ENCODE measurements at places on chromosomes 5 and 9. TPM values are rescaled to one million over a fixed set of nuclear protein-coding genes. Genes with fewer than 3 reads are reported as not detected.
A peak's percentile ranks its signal among the peaks of the same experiment; 100 is the strongest.

The KCNV2 gene
- total RNA-seq = not detected

- peaks cover 10% of the 10 kb centered on the region for H3K4me1 ChIP-seq
- DNase-seq = no peak
- H3K36me3 ChIP-seq = no peaks in the 10 kb centered on the region
- no peak overlapping the region for H3K4me3 ChIP-seq
- no peak overlapping the region for H3K27ac ChIP-seq
These were observed 29.3 kb upstream of the ANKH start for GRCh38 chr5:14900693-14901461.

DNA sequence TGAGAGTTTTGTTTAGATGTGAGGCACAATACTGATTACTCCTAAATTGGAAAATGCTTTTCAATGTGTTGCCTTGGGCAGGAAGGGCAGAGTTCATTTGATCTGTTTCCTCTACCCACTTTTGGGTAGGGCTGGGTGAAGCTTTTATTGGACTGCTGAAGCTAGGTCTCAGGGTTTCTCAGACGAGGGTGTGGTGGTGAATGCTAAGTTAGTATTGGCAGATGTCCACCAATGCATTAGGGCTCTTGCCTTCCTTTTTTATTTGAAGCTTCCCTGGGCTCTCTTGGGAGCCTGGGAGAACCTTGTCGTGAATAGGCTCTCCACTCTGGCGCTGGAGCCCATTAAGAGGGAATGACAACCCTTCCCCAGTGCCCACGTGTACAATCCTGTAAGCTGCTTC, 23.1 kb downstream of the SPTAN1 start:
- peaks cover 42% of the 10 kb centered on the region for H3K36me3 ChIP-seq
- H3K27ac ChIP-seq = peak overlapping the region; percentile 50
- H3K4me1 ChIP-seq = peaks cover 15% of the 10 kb centered on the region

DNA sequence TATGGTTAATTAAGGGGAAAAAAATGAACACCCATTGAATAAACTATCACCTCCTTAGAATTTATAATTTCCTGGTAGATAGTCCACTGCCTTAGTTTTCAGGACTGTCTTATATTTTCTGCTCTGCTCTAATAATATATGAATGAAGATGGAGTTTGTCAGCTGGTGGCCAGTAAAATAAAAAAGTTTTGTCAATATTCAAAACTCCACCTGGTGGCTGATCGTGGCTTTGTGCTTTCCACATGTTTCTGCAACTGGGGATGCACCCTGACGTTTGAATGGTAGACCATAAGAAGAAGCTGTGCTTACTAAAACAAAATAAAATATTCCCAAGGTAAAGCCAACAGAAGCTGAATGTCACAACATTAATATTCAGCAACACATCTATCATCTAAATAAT, 286.6 kb upstream of the IZUMO3 start:
- no peaks in the 10 kb centered on the region for H3K27me3 ChIP-seq
- H3K27ac ChIP-seq = no peak overlapping the region
- no peaks in the 10 kb centered on the region for H3K4me1 ChIP-seq
- DNase-seq = no peak
- no peak overlapping the region for H3K4me3 ChIP-seq
- no peaks in the 10 kb centered on the region for H3K36me3 ChIP-seq

DNA sequence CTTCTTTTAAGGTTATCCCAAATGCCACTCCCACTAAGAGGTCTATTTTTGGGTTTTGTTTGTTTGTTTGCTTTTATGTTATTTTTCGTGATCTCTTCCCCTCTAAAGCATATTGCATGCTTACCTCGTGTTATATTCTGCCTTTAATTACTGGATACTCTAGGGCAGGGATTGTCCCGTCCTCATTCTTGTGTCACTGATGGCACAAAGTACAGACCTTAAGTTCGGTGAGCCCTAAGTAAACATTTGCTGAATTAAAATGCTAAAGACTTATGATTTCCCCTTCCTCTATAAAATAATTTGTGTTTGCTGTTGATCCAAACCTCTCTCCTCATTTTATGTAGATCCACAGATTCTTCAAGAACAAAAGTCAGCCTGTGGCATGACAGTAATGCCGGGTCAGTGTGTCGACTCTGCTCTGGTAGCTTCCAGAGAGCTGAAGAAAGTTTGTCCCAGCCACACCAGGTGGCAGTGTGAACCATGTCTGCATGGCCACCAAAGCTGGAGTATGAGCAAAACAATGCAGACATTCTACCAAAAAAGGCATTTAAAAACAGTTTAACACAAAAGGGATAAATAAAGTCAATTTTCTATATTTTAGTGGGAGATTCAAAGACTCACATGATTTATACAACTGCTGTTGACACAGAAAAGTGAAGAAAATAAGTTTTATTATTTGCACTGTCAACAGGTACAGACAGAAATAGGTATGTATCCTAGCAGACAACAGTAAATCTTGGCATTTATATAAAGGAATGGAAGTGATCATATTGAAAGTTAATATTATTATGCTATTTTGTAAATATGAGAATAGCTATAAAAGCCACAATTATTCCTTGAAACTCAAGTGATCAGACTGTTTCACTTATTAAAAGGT, 17.9 kb upstream of the POC5 start:
- no peaks in the 10 kb centered on the region for H3K27me3 ChIP-seq
- no peak for DNase-seq
- no peak overlapping the region for H3K27ac ChIP-seq
- no peaks in the 10 kb centered on the region for H3K36me3 ChIP-seq
- H3K4me1 ChIP-seq = no peaks in the 10 kb centered on the region

DNA sequence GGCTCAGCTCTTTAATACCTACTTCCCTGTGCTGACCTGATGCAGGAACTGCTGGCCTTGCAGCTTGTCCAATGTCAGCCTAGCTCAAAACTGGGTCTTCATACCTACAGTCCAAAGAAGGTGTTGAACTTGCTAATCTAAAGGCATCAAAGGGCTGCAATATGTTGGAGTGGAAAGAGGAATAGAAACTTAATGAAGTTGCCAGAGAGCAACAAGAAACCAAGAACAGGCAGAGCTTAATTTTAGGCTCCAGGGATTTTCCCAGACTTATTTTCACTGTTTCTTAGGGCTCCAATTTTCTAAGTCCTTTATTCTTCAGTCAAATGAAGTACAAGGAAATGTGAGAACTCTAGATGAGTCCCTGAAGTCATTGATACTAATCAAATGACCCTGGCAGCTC, 17.6 kb upstream of the ERCC6L2 start:
- H3K27ac ChIP-seq = no peak overlapping the region
- H3K27me3 ChIP-seq = no peaks in the 10 kb centered on the region
- DNase-seq = no peak
- peaks cover 7% of the 10 kb centered on the region for H3K36me3 ChIP-seq

The KCNN2 gene
- total RNA-seq = 2.0 TPM

- peak within 1 kb of the TSS; percentile 80 for H3K27ac ChIP-seq
- H3K36me3 ChIP-seq = no peaks in the 10 kb centered on the region
- H3K4me1 ChIP-seq = peaks cover 22% of the 10 kb centered on the region
- peaks cover 35% of the 10 kb centered on the region for H3K27me3 ChIP-seq
- DNase-seq = peak; percentile 89
These were observed at the start of gene DENND1A for GRCh38 chr9:123929870-123930831. Gene DENND1A (minus strand): TSS chr9:123930126. CDS start chr9:123929905, 221 bp downstream.

The TIMD4 gene
- not detected for total RNA-seq

- H3K36me3 ChIP-seq = no peaks in the 10 kb centered on the region
- no peak for DNase-seq
- no peaks in the 10 kb centered on the region for H3K4me1 ChIP-seq
- H3K4me3 ChIP-seq = no peak overlapping the region
- no peak overlapping the region for H3K27ac ChIP-seq
- H3K27me3 ChIP-seq = peaks cover 7% of the 10 kb centered on the region
These were observed 77.8 kb downstream of the COL15A1 start for GRCh38 chr9:99021512-99021911.

DNA sequence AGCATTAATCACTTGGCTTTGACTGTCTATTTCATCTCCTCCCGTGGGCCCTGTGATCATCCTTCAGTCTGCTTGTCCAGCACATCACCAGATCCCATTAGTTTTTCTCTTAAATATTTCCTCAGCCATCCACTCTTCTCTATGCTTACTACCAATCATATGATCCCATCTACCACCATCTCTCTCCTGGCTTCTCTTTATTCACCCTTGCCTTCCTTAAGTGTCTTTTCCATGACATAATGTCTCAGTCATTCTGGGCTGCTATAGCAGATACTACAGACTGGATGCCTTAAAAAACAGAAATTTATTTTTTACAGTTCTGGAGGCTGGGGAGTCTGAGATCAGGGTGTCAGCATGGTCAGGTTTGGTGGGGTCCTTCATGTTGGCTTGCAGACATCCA, 208.4 kb upstream of the PPP1R2B start:
- DNase-seq = no peak
- peaks cover 7% of the 10 kb centered on the region for H3K27me3 ChIP-seq
- H3K4me1 ChIP-seq = peaks cover 26% of the 10 kb centered on the region
- no peak overlapping the region for H3K4me3 ChIP-seq
- no peaks in the 10 kb centered on the region for H3K36me3 ChIP-seq
- no peak overlapping the region for H3K27ac ChIP-seq

- no peak overlapping the region for H3K27ac ChIP-seq
- no peak overlapping the region for H3K4me3 ChIP-seq
- no peak for DNase-seq
- H3K4me1 ChIP-seq = no peaks in the 10 kb centered on the region
- no peaks in the 10 kb centered on the region for H3K36me3 ChIP-seq
These were observed 2102.7 kb upstream of the WWC1 start for GRCh38 chr5:166188501-166189325.

DNA sequence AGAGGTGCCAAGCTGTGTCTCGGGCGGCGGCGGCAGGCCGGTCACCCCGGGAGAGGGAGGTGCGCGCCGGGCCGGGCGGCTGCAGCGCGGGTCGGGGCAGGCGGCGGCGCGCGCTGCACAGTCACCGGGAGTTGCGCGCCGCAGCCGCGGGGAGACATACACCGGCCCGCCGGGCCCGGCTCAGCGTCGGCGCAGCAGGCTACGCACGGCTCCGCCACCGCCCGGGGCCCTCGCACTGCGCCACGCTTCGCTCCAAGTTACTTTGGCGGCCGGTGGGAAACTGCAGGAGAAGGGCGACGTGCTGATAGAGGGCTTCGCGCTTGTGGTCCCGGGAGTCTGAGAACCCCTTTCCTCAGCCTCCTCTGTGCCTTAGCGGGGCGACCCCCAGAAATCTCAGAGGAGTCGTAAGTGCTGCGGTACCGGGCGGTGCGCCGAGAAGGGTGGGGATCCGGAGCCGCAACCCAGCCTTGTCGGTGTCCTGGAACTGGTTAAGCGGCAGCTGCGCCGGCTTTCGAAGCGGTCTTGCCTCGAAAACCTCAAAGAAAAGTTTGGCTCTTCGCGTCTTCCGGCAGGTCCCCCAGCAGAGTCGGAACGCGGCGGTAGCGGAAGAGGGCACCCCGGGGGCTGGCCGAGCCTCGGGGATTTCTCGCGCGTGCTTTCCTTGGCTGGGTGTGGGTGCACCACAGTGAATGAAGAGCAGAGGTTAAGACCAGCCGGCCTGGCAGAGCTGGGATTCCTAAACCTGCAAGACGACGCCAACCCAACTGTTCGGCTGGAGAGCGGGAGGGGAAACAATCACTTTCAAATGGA, at the start of gene EFNA5:
Gene EFNA5 (minus strand): TSS at position 6 of the 810 bp plus-strand sequence.
- H3K36me3 ChIP-seq = no peaks in the 10 kb centered on the region
- DNase-seq = peak; percentile 30
- H3K4me3 ChIP-seq = peak within 1 kb of the TSS; percentile 82
- peak within 1 kb of the TSS; percentile 93 for H3K27ac ChIP-seq
- H3K4me1 ChIP-seq = peaks cover 17% of the 10 kb centered on the region

The HDHD3 gene
- total RNA-seq = 83.9 TPM

GRCh38 chr5:151048526-151048925, 28.1 kb downstream of the GPX3 start:
- no peaks in the 10 kb centered on the region for H3K27me3 ChIP-seq
- H3K27ac ChIP-seq = no peak overlapping the region
- H3K36me3 ChIP-seq = peaks cover 15% of the 10 kb centered on the region
- no peaks in the 10 kb centered on the region for H3K4me1 ChIP-seq
- H3K4me3 ChIP-seq = no peak overlapping the region

DNA sequence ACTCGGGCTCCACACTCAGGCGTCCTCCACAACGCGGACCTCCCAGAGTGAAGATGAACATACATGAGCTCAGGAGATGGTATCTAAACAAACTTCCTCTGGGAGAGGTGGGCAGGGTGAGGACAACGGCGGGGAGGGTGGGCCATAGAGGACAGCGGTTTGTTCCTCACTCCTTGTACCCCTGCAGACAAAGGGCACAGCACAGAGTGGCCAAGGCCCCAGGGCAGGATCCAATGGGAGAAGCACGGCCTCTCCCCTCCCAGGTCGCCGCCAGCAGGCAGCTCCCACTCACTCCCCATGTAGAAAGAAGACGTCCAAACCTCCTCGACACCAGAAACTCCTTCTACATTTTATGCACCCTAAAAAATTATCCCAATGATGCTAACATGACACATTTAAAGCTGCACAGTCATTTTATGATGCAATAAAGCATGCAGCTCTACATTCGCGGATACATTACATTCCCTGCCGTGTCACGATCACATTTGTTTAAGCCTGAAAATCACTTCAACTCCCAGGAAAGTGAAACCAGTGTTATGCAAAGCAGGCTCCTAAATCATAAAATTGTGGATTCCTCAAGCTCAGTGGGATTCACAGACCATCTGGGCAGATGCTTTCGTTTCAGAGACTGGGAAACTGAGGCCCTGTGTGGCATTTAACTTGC, 87.5 kb upstream of the SARDH start:
- no peaks in the 10 kb centered on the region for H3K4me1 ChIP-seq
- peaks cover 12% of the 10 kb centered on the region for H3K36me3 ChIP-seq
- no peak overlapping the region for H3K4me3 ChIP-seq

DNA sequence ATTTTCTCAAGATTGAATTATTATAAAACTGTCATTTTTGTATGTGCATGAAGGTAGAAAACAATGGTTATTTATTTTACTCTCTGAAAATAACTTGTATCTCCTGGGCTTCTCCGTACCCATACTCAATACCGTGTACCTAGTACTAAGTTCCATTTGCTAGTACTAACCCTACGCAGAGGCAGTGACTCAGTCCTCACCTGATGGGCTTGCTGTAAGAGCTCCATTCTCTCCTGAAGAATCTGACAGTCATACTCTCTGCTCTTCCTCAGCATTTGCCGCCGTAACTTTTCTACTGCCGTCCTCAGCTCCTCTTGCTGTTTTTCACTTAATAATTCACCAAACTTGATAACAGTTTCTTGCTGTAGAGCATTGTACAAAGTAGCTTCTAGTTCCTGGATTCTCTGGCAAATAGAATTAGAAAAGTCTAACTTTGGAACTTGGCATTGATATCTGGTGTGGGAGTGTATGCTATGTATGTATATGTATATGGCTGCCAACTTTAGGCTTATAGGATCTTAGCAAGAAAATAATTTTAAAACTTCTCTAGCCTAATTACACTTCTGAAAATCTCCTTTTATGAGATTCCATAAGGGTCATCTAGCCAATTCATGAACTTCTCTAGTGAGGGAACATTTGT, 108.0 kb upstream of the DPYSL3 start:
- H3K36me3 ChIP-seq = peaks cover 4% of the 10 kb centered on the region
- H3K27me3 ChIP-seq = no peaks in the 10 kb centered on the region
- H3K4me1 ChIP-seq = peaks cover 26% of the 10 kb centered on the region
- H3K27ac ChIP-seq = no peak overlapping the region
- no peak overlapping the region for H3K4me3 ChIP-seq

GRCh38 chr5:165497707-165498106, 1992.3 kb downstream of the MAT2B start:
- H3K27me3 ChIP-seq = no peaks in the 10 kb centered on the region
- H3K36me3 ChIP-seq = no peaks in the 10 kb centered on the region
- H3K27ac ChIP-seq = no peak overlapping the region
- H3K4me3 ChIP-seq = no peak overlapping the region
- H3K4me1 ChIP-seq = peaks cover 8% of the 10 kb centered on the region

The GRXCR2 gene
- not detected for total RNA-seq

The HAPLN1 gene
- total RNA-seq = 2.9 TPM

The WNT8A gene
- total RNA-seq = not detected

- no peaks in the 10 kb centered on the region for H3K36me3 ChIP-seq
- no peaks in the 10 kb centered on the region for H3K4me1 ChIP-seq
- H3K4me3 ChIP-seq = no peak overlapping the region
- H3K27ac ChIP-seq = no peak overlapping the region
- no peaks in the 10 kb centered on the region for H3K27me3 ChIP-seq
These were observed 459.3 kb upstream of the MEF2C start for GRCh38 chr5:89342106-89342876.

All from progenitor cell of endocrine pancreas (in vitro differentiated cells).